NCI-H1694 (cell line): ENCODE measurements at places on chromosomes 3 and 15.

- DNase-seq = no peak
Observed at GRCh38 chr3:23474580-23475357, 271.6 kb downstream of the UBE2E2 start.

GRCh38 chr3:56899851-56900250 is 98.1 kb upstream of the ARHGEF3 start:
- no peak for DNase-seq

DNA sequence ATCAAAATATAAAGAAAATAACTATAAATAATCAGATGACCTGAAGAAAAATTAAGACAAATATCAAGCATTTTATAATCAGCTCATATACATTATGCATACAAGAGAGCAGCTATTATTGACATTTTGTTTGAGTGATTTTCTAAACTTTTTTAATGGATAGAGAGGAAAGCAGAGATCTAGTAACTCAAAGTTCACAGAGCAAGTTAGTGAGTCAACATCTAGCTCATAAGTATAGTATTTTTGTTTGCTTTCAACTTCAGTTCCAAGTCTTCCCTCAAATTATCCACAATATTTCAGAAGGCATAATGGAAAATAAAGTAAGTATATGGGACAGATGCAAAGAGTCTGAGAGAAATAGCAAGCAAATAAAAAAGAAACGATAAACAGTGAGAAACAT is 470.1 kb upstream of the ALCAM start:
- no peak for DNase-seq

DNA sequence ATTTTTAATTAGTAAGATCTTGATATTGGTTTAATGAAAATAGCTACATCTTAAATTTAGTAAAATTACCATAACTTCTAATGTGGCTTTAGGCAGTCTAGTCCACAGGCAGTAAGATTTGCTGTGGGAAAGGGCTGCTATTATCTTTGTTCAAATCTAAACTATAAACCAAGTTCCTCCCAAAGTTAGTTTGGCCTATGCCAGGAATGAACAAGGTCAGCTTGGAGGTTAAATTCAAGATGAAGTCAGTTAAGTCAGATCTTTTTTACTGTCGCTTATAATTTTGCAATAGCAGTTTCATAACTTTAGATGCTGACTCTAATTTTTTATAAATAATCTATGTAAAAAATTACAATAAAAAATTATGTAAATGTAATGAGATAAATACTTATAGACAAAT is 1016.9 kb upstream of the ALCAM start:
- no peak for DNase-seq

DNA sequence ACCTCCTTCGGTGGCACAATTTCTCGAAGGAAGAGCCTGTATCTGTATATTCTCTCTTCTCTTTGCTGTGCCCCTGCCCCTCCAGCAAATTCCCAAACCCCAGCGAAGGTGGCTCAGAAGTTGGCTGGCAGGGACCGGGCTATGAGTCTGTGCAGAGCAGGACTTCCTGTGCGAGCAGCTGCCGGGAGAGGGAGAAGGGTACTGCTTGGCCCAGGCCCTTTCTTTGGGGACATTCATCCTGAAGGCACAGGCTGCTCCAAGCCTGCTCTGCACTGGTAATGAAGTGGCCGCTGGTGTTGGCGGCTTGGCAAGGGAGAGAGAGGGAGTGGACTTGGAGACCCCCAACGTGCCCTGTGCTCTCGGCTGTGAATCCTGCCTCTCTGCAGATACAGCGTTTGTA is 1.5 kb downstream of the SLC6A11 start:
- no peak for DNase-seq

DNA sequence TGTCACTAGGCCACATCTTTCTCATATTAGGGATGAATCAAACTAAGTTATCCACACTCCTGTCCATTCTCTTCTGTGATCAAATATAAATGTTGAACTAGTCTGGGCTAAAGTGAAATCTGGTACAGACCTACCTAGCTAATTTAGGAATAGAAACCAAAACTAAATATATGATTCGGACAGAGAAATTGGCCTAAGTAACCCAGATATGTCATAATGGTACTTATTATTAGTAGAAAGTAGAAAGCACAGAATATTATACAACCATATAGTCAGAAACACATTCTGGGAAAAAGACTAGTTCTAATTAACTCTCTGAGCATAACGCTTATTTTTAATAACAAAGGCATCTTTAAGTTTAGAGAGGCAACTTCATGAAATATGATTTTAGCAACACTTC is 389.0 kb downstream of the LSAMP start:
- no peak for DNase-seq

DNA sequence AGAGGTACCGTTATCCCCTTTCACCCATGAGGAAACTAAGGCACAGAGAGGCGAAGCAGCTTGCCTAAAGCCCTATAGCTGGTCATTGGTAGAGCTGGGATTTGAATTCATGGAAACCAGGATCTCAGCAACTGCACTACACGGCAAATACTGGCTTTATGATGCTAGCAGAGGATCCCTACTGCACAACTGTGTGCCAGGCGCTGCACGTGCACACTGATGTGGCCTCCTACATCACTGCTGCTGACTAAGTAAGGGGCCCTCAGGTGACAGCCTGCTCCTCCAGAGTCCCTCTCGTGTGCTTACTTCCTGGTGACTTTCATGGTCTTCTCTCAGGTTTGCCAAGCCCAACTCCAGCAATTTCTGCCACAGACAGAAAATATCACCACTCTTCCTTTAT is 3.4 kb upstream of the POLG start:
- no peak for DNase-seq

- DNase-seq = no peak
Observed at GRCh38 chr15:63879211-63879610, 45.5 kb upstream of the HERC1 start.

DNA sequence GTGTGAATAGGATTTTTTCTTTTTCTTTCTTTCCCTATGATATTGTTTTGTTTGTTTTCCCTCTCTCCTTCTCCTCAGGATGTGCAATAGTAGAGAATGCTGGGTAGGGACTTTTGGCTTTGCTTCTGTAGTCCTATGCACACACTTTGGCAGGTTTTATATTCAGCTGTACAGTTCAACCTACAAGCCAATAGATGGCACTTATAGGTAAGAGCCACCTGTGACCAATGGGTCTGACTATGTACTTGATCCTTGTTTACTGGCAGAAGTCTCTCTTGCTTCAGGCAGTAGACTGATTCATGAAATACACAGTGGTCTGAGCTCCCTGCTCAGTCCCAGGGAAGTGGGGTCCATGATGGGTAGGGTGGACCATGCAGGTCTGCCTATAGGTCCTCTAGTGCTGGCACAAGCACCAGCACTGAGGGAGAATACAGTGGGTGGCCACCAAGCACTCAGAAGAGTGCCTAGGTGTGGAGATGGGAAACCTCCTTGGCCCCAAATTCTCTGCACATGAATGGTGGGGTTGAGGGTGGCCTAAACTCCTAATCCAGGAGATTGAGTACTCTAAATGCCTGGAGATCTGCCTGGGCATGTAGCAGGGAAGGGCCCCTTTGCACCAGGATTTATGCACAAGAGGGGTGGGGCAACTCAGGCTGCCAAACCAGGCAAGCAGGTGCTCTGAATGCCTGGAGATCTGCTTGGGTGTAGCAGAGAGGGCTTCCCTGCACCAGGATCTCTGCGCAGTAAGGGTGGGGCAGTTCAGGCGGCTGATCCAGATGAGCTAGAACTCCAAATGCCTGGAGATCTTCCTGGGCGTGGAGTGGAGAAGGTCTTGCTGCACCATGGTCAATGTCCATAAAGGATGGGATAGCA is 176.1 kb downstream of the DOCK3 start:
- DNase-seq = no peak

DNA sequence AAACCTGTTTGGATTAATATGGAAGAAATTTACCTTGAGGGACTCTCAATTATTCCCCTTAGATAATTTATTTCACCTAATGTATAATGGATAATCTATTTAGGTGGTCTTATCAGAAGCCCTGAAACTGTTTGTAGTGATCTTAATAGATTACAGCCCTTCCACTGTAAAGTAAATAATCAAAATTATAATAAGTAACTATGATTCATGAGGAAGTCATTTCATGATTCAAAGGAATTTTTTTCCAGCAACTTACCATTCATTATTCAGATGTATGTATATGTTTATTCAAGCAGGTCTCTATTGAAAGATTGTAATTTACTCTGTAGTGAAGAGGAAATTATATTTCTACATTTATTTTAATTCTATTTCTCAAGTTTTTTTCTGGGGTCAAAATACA is 250.6 kb upstream of the ROBO1 start:
- DNase-seq = no peak

DNA sequence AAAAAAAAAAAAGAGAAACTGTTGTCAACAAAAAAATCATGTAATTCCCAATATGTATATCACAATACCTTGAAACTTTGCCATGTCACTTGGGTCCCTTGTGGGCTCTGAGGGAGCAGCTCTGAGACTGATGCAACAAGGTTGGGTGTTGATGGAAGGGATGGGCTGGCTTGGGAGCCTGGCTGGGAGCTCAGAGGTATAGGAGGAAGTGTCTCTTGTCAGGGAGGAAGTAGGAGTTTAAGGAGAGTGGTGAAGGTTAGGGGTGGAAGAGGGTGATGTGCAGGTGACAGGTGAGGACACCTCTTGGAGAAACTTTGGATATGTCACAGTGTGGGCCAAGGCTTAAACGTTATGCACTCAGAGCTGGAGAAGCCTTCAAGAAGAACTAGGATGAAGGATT is 2.0 kb upstream of the TM6SF1 start:
- no peak for DNase-seq

GRCh38 chr3:27570421-27571106 is 86.4 kb upstream of the SLC4A7 start:
- no peak for DNase-seq

- DNase-seq = no peak
Observed at GRCh38 chr3:32595323-32595722, 24.7 kb upstream of the DYNC1LI1 start.

GRCh38 chr3:146164071-146164470 is 3.1 kb upstream of the PLOD2 start:
- DNase-seq = no peak
